ENCODE measurements at places on chromosomes 16 and 17. TPM values are rescaled to one million over a fixed set of nuclear protein-coding genes. Genes with fewer than 3 reads are reported as not detected.

- no peaks in the 10 kb centered on the region for H3K4me1 ChIP-seq
- H3K27me3 ChIP-seq = no peaks in the 10 kb centered on the region
- no peak for DNase-seq
- H3K27ac ChIP-seq = no peak overlapping the region
Measured at GRCh38 chr16:27641260-27641659, 91.3 kb downstream of the KATNIP start.

GRCh38 chr16:54493594-54493993, 207.0 kb upstream of the IRX3 start:
- H3K36me3 ChIP-seq = peaks cover 15% of the 10 kb centered on the region
- H3K4me3 ChIP-seq = no peak overlapping the region
- H3K4me1 ChIP-seq = no peaks in the 10 kb centered on the region
- no peaks in the 10 kb centered on the region for H3K27me3 ChIP-seq
- H3K27ac ChIP-seq = no peak overlapping the region

Gene PRPF8
- total RNA-seq = 402 TPM

DNA sequence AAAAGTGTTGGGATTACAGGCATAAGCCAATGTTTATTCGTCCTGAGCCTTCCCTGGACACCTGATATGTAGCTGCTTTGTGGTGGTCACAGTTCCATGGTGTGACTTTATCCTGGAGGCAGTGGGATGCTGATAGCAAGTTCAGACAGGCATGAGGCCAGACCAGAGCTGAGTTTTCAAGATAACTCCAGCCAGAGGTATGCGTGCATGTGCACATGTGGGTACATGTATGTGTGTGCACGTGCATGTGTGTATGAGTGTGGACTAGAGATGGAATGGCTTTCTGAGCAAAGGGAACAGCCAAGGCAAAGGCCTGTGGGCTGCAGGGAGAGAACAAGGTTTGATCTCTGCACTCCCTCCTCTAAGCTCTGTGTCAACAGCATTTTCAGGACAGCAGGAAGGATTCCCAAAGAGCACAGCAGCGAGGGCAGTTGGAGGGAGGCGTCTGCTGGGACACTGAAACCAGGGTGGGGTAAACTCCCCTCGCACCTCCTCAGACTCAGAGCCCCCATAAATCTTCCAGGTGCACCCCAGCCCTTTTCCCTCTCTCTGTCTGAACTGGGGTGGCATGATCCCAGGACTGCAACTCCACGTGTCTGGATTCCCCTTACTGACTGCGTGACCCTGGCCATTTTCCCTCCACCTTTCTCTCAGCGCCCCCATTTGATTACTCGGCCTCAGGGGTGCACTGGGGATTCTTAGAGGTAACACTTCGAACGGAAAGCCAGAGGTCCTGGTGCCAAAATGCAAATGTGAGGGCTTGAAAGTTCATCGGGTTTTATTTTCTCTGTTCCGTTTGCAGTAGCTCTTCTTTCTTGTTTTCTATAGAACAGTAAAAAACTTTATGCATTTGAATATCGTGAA, 15.3 kb downstream of the NLRC5 start:
- no peaks in the 10 kb centered on the region for H3K36me3 ChIP-seq
- H3K27ac ChIP-seq = no peak overlapping the region
- DNase-seq = no peak
- H3K27me3 ChIP-seq = peaks cover 2% of the 10 kb centered on the region
- no peak overlapping the region for H3K4me3 ChIP-seq

- H3K27me3 ChIP-seq = no peaks in the 10 kb centered on the region
- H3K4me3 ChIP-seq = peak overlapping the region; percentile 96
- no peak for DNase-seq
- H3K4me1 ChIP-seq = no peaks in the 10 kb centered on the region
- H3K36me3 ChIP-seq = no peaks in the 10 kb centered on the region
Measured at GRCh38 chr17:49360796-49361128, 1.3 kb downstream of the ZNF652 start.

DNA sequence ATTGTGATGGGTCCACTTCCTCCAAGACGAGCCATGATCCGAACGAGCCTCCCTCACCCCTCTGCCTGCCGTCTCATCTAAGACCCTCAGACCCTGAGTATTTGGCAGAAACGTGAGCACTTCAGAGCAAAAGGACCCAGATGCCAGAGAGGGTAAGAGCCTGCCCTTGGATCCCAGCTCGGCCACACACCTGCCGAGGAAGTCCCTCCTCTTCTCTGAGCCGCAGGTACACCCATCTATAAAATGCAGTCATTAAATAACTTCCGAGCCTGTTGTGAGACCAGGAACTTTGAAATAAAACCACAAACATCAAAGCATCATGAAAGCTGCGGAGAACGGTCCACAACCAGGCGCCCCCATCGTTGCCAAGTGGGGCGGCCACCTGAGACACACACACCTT, 64.8 kb upstream of the DOC2B start:
- no peaks in the 10 kb centered on the region for H3K36me3 ChIP-seq
- DNase-seq = no peak
- no peak overlapping the region for H3K27ac ChIP-seq
- H3K4me3 ChIP-seq = no peak overlapping the region
- H3K27me3 ChIP-seq = no peaks in the 10 kb centered on the region

- peak overlapping the region; percentile 33 for H3K4me3 ChIP-seq
- H3K36me3 ChIP-seq = no peaks in the 10 kb centered on the region
- no peaks in the 10 kb centered on the region for H3K27me3 ChIP-seq
- no peak for DNase-seq
- peaks cover 17% of the 10 kb centered on the region for H3K4me1 ChIP-seq
Measured at GRCh38 chr17:78724999-78725398, 57.1 kb downstream of the CYTH1 start.

Gene FOXL1
- 0.09 TPM for total RNA-seq

GRCh38 chr17:31584438-31585279, 193.2 kb downstream of the RAB11FIP4 start:
- no peaks in the 10 kb centered on the region for H3K36me3 ChIP-seq
- no peak overlapping the region for H3K27ac ChIP-seq
- no peaks in the 10 kb centered on the region for H3K27me3 ChIP-seq
- H3K4me1 ChIP-seq = no peaks in the 10 kb centered on the region

DNA sequence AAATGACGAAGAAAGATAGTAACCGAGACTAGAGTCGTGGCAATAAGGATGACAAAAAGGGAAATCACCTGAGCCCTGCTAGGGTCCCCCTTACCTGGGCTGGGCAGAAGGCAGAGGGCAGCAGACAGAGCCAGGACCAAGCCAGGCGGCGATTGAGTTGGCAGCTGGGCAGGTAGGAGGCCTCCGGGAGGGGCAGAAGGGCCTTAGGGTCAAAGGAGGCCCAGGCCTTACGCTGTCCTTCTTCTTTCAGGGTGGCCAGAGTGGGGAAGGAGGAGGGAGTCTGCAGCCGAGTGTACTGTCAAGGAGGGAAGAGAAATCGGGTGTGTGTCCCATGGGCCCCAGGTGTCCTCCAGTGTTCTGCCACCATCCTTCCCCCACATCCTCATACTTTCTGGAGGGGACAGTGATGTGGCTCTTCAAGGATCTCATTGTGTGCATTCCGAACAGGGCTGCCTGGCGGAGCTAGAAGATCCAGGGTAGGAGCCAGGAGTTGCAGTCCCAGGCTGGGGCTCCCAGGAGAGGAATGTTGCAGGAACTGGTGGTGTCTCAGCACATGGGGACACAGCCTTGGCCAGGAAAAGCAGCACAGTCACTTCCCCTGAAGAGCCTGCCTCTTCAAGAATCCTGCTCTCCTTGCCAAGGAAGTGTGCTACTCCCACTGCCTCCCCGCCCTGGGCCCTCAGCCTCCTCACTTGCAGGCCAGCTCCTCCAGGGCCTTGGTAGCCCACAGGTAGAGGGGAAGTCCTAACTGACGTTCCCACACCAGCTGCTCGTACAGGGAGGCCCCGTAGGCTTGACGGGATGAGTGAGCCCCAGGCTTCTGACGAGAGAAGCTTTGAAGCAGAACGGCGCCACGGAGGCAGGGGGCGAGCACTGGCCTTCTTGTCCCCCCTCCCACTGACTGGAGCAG, 13.2 kb downstream of the CTC1 start:
- no peaks in the 10 kb centered on the region for H3K4me1 ChIP-seq
- peaks cover 48% of the 10 kb centered on the region for H3K36me3 ChIP-seq
- DNase-seq = no peak
- H3K27ac ChIP-seq = no peak overlapping the region
- H3K27me3 ChIP-seq = no peaks in the 10 kb centered on the region

DNA sequence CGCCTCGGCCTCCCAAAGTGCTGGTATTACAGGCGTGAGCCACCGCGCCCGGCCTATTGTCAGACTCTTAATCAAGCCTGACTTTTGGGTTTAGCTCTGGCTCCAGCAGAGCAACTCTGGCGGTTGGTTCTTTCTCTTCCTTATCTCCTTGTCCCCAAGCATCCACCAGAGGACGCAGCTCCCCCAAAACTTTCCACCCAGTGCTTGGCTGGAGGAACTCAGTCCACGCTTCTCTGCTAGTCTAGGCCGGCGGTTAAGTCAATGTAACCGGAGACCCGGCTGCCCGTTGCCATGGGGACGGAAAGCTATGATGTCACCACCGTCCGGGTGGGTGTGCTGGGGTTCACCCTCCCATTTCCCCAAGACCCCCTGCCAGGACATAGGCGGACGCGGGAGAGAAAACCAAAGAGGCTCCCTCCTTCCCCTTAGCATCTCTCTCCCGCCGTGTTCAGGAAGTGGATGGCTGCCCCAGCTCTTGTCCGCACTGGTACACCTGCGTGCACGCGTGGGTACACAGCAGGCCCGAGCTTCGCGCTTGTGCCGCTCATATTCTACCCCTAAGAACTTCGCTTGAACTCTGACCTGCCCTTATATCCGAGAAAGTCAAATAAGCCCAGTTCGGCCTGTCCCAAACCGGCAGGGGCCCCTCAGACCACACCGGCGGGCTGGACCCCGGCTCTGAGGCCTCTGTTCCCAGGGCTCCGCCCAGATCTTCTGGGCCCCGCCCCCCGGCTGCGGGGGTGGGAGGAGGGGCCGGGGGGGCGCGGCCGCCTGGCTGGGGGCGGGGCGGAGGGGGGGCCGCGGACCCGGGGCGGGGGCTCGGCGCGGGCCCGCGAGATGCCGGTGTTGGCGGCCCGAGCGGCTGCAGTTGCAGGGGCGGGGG, at the start of gene RND2:
Gene RND2 (plus strand): TSS at position 825 of the 883 bp plus-strand sequence. CDS start 117 bp downstream, outside the sequence.
- peak; percentile 99 for DNase-seq
- H3K4me1 ChIP-seq = peaks cover 13% of the 10 kb centered on the region
- H3K27me3 ChIP-seq = no peaks in the 10 kb centered on the region
- peak within 1 kb of the TSS; percentile 75 for H3K4me3 ChIP-seq

GRCh38 chr16:25478476-25478875, 213.3 kb upstream of the HS3ST4 start:
- no peaks in the 10 kb centered on the region for H3K36me3 ChIP-seq
- no peaks in the 10 kb centered on the region for H3K27me3 ChIP-seq
- no peak for DNase-seq
- peaks cover 6% of the 10 kb centered on the region for H3K4me1 ChIP-seq

- no peak overlapping the region for H3K4me3 ChIP-seq
- DNase-seq = no peak
Measured at GRCh38 chr16:80806927-80807340, 2.5 kb upstream of the CDYL2 start.

- H3K4me1 ChIP-seq = no peaks in the 10 kb centered on the region
- H3K4me3 ChIP-seq = no peak overlapping the region
- H3K36me3 ChIP-seq = peaks cover 7% of the 10 kb centered on the region
- DNase-seq = peak; percentile 54
- no peaks in the 10 kb centered on the region for H3K27me3 ChIP-seq
- H3K27ac ChIP-seq = no peak overlapping the region
Measured at GRCh38 chr17:27810211-27810901, 10.0 kb upstream of the NOS2 start.

DNA sequence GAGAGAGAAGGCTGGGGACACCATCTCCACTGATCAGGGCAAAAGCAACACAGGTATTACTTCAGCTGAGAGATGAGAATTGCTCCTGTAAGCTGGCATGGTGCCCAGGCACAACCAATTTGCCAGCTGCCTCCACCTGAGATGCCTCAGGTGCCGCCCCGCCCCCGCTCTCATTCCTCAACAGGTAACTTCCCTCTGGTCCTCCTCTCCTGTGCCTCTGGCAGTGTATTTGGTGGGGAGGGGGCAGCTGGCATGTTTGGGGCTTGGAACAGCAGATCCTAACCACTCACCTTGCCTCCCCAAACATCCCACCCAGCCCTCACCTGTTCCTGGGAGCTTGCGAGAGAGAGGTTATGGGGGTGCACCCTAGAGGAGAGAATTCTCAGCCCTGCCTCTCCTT, 2.9 kb upstream of the SRCIN1 start:
- H3K4me3 ChIP-seq = peak overlapping the region; percentile 19
- H3K36me3 ChIP-seq = peaks cover 8% of the 10 kb centered on the region
- peak; percentile 69 for DNase-seq
- peaks cover 13% of the 10 kb centered on the region for H3K27me3 ChIP-seq
- H3K4me1 ChIP-seq = peaks cover 22% of the 10 kb centered on the region
- H3K27ac ChIP-seq = peak overlapping the region; percentile 19

- H3K4me1 ChIP-seq = no peaks in the 10 kb centered on the region
- no peak overlapping the region for H3K4me3 ChIP-seq
- DNase-seq = no peak
- no peaks in the 10 kb centered on the region for H3K27me3 ChIP-seq
Measured at GRCh38 chr16:49498666-49499413, 125.2 kb downstream of the C16orf78 start.

GRCh38 chr16:31362476-31363405, 7.8 kb downstream of the ITGAX start:
- H3K27me3 ChIP-seq = no peaks in the 10 kb centered on the region
- DNase-seq = no peak
- H3K36me3 ChIP-seq = no peaks in the 10 kb centered on the region

Gene ACSM3
- total RNA-seq = 3.1 TPM

- no peak overlapping the region for H3K4me3 ChIP-seq
- no peaks in the 10 kb centered on the region for H3K4me1 ChIP-seq
- H3K27me3 ChIP-seq = no peaks in the 10 kb centered on the region
- H3K27ac ChIP-seq = no peak overlapping the region
- no peak for DNase-seq
Measured at GRCh38 chr17:41943492-41943891, 13.1 kb downstream of the ODAD4 start.

Gene SLC5A10
- not detected for total RNA-seq

- H3K27ac ChIP-seq = no peak overlapping the region
- H3K4me3 ChIP-seq = no peak overlapping the region
- H3K36me3 ChIP-seq = peaks cover 10% of the 10 kb centered on the region
- no peak for DNase-seq
Measured at GRCh38 chr17:72419866-72420774, 299.3 kb downstream of the SOX9 start.

DNA sequence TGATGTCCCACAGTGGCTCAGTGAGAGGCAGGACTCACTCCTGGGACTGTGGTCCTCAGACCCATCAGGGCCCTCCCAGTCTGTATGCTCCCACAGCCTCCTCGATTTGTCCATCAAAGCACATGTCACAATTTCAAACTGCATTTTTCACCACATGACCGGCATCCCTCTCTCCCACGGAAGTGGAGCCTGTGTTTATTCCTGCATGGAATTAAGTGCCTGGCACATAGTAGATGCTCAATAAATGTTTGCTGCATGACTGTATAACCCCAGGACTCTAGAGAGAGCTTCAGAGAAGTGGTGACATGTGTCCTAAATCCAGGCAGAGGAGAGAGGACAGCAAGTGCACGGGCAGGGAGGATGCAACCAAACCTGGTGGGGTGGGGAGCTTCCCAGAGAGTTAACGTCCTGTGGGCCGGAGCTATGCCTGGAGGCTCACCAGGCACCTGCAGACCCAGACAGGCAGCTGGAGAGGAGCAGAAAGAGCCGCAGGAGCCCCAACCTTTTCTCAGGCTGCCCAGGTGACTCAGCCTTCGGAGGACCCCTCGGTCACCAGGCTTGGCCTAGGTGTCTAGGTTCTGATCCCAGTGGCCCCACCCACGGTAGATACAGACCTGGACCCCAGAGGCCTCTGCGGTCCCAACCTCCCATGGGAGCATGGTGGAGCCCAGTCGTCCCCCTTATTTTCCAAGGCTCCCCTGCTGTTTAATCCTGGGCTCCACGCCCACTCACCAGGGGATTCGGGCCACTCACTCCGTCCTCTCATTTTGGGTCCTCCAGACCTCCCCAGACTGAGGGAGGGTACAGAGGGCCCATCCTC, 5.8 kb downstream of the CDH5 start:
- no peaks in the 10 kb centered on the region for H3K27me3 ChIP-seq
- no peaks in the 10 kb centered on the region for H3K36me3 ChIP-seq
